ENCODE measurements at places on chromosomes 7 and 10. TPM values are rescaled to one million over a fixed set of nuclear protein-coding genes. Genes with fewer than 3 reads are reported as not detected.

GRCh38 chr7:100220586-100221230 is 959 bp downstream of the PVRIG start:
- DNase-seq = no peak

Gene HOXA1
- total RNA-seq = not detected

DNA sequence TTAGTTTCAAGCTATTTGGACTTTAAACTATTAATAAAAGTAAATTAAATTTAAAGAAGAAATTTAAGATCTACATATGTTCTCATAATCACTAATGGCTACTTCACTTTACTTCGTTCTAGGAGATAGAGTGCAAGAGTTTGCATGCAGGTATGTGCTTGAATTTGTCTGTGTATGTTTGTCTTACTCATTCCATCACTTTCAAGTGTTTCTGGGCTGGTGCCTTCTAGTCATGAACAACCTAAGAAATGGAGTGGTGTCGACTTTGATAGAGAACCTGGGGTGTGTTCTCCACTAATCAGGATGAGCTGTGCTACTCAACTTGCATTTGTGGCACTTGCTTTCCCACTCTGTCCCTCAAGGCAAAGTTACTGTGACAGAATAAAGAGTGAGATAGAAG is 169.9 kb downstream of the KCND2 start:
- DNase-seq = no peak

GRCh38 chr7:67429735-67430134 is 433.1 kb downstream of the TYW1 start:
- DNase-seq = no peak

DNA sequence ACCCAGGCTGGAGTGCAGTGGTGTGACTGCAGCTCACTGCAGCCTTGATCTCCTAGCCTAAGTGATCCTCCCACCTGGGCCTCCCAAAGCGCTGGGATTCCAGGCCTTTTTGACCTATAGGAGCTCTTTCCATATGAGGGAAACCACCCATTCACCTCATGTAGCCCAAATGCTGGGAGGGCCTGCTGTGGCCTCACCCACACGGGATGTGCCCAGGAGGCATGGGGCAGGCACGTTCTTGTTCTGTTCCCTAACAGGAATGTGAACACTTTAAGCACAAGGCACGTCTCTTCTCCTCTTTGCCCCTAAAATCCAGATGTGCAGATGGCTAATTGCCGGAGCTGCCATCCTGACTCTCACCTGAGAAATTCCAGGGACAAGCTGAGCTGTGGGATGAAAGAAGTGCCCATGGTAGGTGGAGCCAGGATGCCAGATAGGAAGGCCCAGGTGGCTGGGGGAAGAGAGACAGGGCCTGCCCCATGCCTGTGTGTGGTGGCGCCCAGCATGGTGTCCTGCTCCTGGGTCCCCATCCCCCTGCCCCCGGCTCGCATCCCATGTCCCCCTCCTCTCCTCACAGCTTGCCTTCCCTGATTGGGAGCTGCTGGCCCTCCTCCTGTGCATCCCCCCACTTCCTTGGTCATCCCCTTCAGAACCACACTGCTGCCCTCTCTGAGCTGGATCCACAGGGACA is 17.3 kb downstream of the CAMK2B start:
- DNase-seq = no peak

DNA sequence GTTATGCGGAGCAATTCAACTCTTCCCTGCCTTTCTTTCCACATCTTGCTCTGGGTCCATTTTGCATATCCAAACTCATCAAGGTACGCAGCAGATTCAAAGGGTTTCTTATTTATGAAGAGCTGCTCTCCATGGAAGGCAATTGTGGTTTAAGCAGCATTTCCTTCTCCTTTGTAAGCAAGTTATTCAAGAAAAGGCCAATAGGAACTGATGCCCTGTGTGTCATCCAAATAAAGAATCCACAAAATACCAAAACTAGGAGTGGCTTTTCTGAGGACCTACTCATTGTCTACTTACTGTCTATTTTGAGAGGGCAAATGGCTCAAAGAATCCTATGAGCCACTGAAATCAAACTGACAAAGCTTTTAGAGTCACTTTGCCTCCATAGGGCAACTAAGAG is 253.1 kb downstream of the PTEN start:
- no peak for DNase-seq

DNA sequence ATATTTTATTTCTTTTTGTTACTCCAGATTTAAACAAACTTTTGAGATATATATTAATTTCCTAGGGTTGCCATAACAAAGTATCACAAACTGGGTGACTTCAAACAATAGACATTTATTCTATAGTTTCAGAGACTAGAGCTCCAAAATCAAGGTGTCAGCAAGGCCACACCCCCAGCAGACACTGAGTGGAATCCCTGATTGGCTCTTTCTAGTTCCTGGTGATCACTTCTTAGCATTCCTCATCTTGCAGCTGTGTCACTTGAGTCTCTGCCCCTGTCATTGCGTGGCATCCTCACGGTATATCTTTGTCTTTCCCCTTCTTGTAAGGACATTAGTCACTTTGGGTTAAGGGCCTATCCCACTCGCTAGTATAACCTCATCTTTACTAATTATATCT is 7.6 kb upstream of the SLC26A3 start:
- no peak for DNase-seq

Gene DNAJC12
- total RNA-seq = 3.5 TPM

Gene AKR1D1
- 0.28 TPM for total RNA-seq

DNA sequence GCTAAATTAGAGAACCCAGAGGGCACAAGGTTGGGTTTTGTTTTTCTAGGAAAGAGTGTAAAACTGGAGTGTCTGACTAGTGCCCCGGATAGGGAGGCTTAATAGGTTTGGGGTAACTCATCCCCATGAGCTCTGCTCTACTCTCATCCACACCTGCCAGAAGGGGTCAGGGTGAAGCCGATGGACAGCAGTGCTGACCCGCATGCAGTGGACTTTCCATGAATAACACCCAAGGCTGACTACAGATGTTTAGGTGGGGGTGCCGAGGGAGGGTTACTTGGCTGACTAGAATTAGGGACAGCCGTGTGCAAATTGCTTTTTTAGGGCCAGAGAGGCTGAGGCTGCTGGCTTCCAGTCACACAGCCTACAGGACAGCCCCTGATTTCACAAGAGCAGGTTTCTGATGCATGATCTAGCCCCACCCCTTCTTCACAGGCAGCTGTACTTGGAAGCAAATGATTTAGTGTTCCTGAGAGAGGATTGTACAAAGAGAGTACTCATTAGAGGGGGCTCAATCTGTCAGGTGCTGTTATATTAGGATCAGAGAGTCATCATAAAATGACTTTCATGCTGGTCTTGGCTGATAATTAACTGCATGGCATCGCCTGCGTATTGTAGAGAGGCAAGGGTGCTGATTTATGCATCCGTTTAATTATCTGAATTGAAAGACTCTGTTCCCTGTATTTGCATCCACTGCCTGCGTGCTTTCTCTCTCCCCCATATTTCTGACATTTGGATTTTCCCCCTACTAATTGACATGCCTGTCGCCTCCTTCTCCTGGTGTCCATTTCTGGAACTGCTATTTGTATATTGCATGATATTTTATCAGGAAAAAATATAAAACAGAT is 9.5 kb downstream of the INHBA start:
- peak; percentile 24 for DNase-seq

- DNase-seq = no peak
Measured at GRCh38 chr7:120994512-120995410, 6.2 kb downstream of the CPED1 start.

DNA sequence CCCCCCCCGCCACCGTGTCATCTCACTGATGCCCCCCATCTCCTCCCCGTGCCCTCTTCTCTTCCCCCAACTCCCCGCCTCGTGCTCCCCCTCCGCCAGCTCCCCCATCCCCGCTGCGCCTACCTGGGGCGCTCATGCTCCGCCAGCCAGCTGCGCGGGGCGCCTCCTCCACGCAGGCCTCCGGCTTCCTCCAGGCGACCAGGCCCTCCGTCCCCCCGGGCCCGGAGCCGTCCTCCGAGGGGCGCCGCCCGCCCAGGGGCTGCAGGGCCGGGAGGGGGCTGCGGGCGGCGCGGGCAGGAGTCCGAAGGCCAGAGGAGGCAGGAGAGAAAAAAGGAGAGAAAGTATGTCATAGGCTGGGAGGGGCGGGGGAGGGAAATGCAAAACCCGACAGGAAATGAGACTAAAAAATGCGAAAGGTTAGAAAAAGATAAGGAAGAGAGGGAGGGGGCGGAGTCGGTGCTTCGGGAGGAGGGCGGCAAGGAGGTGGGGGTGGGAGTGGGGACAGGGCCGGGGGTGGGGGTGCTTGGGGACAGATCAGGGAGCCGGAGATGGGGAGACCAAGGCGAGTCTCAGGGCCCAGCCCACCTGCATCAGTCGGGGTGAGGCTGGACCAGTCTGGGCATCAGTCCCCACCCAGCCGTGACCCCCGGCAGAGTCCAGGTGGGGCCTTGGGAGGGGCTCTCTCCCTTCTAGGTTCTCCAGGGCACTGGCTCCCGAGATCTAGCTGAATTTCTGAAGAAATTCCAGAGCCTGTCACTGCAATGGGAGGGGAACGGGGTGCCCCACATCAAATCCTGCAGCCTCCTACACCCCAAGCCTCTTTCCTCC is at the start of gene CARD11:
Gene CARD11 (minus strand): TSS at position 324 of the 828 bp plus-strand sequence. CDS start 85,361 bp downstream, outside the sequence.
- DNase-seq = no peak

Gene DUSP5
- 0.34 TPM for total RNA-seq

DNA sequence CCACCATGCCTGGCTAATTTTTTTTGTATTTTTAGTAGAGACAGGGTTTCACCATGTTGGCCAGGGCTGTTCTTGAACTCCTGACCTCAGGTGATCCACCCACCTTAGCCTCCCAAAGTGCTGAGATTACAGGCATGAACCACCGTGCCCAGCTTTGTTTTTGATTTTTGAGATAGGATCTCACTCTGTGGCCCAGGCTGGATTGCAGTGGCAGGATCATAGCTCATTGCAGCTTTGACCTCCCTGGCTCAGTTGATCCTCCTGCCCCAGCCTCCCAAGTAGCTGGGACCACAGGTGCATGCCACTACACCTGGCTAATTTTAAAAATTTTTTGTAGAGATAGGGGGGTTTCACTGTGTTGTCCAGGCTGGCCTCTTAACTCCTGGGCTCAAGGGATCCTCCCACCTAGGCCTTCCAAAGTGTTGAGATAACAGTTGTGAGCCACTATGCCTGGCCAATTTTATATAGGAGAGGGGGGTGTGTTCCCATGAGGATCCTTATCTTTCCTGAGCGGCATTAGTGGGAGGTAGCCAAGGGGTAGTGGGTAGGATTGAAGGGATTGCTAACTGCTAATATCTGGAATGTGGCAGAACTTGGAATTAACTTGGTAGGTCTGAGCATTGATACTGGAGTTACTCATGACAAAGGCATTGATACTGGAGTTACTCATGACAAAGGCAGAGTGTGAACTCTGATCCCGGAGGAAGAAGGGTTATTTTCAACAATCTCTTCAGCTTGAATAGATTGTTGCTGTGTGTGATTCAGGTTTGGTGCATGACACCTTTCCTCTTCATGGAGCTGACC is 1.0 kb upstream of the NOLC1 start:
- no peak for DNase-seq

DNA sequence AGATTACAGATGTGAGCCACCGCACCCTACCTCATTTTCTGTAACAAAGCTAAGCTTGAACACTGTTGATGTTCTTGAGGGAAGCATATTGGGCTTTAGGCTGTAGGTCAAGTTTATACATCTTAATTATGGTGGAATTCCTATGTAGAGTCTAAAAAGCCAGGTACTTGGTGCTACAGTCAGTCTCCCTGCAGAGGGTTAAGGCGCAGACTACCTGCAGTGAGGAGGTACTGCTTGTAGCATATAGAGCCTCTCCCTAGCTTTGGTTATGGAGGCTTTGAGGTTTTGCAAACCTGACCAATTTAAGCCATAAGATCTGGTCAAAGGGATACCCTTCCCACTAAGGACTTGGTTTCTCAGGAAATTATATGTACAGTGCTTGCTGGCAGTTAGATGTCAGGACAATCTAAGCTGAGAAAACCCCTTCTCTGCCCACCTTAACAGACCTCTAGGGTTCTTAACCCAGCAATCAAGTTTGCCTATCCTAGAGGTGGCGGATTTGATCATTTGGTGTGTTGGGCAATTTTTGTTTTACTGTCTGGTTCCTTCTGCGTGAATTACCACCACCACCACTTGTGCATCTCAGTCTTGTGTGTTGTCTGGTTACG is 6.0 kb downstream of the PPIA start:
- no peak for DNase-seq

Gene KCNIP2
- 5.5 TPM for total RNA-seq

GRCh38 chr10:57921140-57921539 is 346.6 kb downstream of the IPMK start:
- DNase-seq = no peak

DNA sequence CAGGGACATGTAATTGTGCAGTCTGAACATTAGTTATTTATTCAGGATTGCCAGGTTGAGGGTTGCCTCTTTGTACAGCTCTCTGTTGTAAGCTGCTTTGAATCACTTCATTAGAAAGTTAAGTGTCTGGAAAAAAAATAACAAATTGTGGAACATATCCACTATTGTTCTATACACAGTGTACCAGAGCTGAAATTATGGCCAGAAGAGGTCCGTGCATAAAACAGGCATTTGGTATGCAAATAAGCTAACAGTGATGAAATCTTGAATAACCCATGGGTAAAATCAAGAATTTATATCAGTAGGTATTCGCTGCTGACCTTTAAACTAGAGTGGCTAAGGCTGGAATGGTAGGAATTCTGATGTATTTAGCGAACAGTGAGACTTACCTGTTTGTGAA is 152.1 kb downstream of the LHFPL3 start:
- no peak for DNase-seq

GRCh38 chr7:135164357-135165061 is 6.0 kb downstream of the CYREN start:
- DNase-seq = no peak

GRCh38 chr7:83451501-83452045 is 197.4 kb downstream of the SEMA3E start:
- DNase-seq = no peak

- no peak for DNase-seq
Measured at GRCh38 chr7:72268796-72269195, 143.3 kb downstream of the CALN1 start.

GRCh38 chr10:116720241-116720643 is 22.1 kb downstream of the HSPA12A start:
- no peak for DNase-seq

Gene WNT16
- total RNA-seq = not detected

Gene NAT16
- not detected for total RNA-seq

Gene PON1
- total RNA-seq = 1.8 TPM

- DNase-seq = no peak
Measured at GRCh38 chr7:2873146-2873545, 29.0 kb upstream of the GNA12 start.

DNA sequence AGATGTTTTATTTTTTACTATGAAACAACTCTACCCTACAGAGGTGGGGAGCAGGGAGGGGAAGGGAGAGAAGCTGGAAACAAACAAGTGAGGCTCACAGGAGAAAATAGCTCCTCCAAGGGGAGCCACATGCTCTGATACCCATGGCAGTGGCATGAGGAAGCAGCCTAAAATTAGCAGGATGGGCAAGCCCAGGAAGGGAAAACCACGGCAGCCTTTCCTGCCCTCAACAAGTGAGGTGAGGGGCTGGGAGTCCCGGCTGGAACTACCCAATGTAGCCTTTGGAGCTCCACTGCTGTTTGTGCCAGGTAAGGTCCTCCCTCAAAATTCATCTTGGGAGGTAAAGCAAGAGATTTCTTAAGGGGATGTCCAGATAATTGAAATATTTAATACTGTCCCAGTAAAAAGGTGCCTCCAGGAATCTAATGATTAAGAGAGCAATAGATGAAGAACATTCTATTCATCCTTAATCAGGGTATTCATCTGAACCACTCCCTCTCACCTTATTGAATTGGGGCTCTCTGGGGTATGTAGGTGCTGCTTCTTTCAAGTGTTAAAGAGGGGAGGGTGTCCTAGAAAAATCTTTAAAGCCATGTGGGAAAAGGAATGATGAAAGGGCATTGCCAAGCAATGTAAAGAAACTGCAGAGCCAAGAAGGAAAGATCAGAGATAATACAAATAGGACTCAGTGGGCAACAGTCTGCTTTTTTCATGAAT is 12.8 kb upstream of the HERC4 start:
- no peak for DNase-seq

Gene SPDYE2B
- total RNA-seq = not detected
